ENCODE measurements at places on chromosomes 6 and 20. TPM values are rescaled to one million over a fixed set of nuclear protein-coding genes. Genes with fewer than 3 reads are reported as not detected.
A peak's percentile ranks its signal among the peaks of the same experiment; 100 is the strongest.

DNA sequence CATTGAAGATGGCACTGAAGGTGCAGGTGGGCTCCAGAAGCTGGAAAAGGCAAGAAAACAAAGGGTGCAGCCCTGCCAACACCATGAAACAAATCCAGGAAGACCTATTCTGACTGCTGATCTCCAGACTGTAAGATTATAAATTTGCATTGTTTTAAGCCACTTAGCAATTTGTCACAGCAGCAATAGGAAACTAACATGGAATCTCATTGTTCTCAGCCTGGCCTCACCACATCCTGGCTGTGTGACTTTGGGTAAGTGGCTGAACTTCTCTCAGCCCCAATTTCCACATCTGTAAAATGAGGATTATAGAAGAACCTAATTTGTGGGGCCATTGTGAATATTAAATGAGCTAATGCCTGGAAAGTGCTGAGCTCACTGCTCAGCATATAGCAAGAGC, 160.4 kb upstream of the MAFB start:
- H3K27me3 ChIP-seq: no peaks in the 10 kb centered on the region
- no peaks in the 10 kb centered on the region for H3K36me3 ChIP-seq
- DNase-seq: no peak
- H3K27ac ChIP-seq: no peak overlapping the region

- no peaks in the 10 kb centered on the region for H3K27me3 ChIP-seq
- H3K36me3 ChIP-seq: no peaks in the 10 kb centered on the region
- no peak for DNase-seq
- no peaks in the 10 kb centered on the region for H3K4me1 ChIP-seq
- no peak overlapping the region for H3K27ac ChIP-seq
- no peak overlapping the region for H3K4me3 ChIP-seq
These were observed 40.7 kb upstream of the UBR2 start for GRCh38 chr6:42522942-42523814.

Gene ZKSCAN8
- 13.9 TPM for total RNA-seq

Gene CDSN
- 0.56 TPM for total RNA-seq

DNA sequence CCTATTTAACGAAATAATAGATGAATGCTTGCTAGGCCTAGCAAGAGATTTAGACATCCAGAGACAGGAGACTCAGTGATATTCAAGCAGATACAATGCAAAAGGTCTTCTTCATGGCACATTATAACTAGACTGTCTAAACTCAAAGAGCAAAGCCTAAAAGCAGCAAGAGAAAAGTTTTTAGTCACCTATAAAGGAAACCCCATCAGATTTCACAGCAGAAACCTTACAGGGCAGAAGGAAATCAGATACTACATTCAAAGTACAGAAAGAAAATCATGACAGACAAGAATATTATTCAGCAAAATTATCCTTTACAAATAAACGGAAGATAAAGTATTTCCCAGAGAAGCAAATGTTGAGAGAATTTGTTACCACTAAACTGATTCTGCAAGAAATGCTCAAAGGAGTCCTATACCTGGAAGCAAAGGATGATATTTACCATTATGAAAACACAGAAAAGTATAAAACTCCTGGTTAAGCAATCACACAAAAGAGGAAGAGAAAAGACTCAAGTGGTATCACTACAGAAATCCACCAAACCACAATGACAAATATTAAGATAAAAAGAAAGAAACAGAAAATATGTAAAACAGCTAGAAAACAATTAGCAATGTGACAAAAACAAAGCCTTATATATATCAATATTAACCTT, 333.7 kb downstream of the MEI4 start:
- no peaks in the 10 kb centered on the region for H3K36me3 ChIP-seq
- no peaks in the 10 kb centered on the region for H3K27me3 ChIP-seq
- no peak overlapping the region for H3K4me3 ChIP-seq
- no peaks in the 10 kb centered on the region for H3K4me1 ChIP-seq
- H3K27ac ChIP-seq: no peak overlapping the region

DNA sequence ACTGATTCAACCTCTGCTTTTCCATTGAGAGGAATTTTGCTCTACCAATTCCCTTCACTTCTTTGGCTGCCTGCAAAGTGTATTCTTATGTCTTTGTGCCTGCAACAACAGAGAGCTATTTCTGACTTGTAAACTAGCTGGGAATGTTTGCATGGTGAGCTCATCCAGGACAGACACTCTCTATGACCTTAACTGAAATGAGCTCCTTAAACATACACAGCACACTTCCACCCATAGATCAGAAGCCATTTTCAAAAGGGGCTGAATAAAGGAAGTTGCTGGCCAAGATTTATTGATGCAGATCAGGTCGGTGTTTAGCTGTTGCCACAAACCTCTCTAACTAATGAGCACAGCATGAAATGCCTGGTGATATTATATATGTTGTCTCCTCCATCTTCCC, 377.7 kb downstream of the BTBD9 start:
- no peak for DNase-seq
- peak overlapping the region; percentile 64 for H3K27ac ChIP-seq
- H3K27me3 ChIP-seq: no peaks in the 10 kb centered on the region
- H3K36me3 ChIP-seq: peaks cover 4% of the 10 kb centered on the region
- H3K4me3 ChIP-seq: no peak overlapping the region
- H3K4me1 ChIP-seq: peaks cover 22% of the 10 kb centered on the region

GRCh38 chr20:47680804-47681529, 104.3 kb downstream of the SULF2 start:
- H3K4me3 ChIP-seq: no peak overlapping the region

DNA sequence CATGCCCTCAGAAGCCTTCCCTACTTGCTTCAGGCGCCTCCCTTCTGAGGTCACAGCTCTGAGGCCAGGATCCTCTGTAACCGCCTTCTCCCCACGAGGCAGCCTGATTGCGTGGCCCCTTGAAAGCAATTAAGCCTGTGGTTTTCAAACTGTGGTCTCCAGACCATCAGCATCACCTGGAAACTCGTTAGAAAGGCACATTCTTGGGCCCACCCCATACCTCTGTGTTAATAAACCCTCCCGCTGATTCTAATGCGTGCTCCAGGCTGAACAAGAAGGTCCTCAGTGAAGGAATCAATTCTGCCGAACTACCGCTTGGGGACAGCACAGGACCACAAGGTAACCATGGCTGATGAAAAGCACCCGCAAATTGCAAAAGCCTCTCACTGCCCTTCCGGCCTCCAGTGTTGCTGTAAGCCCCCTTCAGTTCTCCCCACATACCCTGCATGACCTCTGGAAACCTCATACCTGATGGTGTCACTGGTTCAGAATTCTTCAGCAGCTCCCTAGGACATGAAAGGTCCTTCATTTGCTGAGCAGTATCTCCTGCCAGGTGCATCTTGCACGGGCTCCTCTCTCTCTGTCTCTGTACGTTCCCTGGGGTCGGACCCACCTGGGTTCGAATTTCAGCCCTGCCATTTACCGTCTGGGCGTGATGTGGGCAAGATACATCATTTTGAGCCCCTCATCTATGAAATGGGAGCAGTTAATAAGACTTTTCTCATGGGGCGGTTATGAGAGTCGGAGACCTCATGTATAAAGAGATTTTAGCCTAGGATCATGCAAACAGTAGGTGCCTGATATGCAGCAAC, 93.3 kb upstream of the RNF24 start:
- no peaks in the 10 kb centered on the region for H3K36me3 ChIP-seq
- no peak overlapping the region for H3K4me3 ChIP-seq
- no peaks in the 10 kb centered on the region for H3K27me3 ChIP-seq
- H3K4me1 ChIP-seq: peaks cover 8% of the 10 kb centered on the region
- peak; percentile 57 for DNase-seq

Gene OOEP
- not detected for total RNA-seq

Gene COL12A1
- 26.8 TPM for total RNA-seq

- no peak overlapping the region for H3K4me3 ChIP-seq
These were observed 17.5 kb downstream of the MPC1 start for GRCh38 chr6:166365221-166365620.

DNA sequence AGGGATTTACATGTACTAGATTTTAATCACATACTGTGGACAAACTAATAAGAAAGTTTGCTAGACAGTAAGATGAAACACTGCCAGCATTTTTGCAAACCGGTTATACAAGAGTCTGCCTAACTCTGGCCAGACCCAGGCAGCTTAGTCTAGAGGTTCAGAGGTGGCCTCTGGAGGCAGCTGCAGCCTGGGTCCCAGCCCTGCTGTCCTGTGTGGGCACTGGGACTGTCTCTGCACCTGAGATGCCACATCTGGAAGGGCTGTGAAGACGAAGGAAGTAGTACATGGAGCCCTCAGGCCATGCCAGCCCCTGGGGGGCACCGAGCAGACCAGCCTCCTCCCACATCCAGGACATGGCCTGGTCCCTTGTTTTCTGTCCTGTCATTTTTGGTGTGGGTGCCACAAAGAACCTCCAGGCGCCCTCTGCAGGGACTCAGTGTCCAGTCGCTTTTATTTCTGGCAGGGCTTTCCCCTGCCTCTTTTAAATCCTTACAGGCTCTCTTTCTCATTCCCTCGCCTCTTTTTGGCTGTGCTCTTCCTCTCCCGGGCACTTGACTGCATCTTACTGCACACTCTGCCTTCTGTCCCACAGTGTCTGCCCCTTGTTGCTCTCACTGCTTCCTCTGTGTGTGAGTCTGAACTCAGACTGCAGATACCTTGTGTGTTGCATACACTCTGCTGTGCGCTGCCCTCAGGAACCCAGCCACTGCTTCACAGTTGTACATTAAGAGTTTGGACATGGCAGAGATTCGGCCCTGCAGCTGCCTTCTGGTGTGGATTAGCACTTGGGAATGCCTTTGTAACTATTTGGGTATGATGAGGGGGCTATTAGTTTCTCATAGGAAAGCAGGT, 216.7 kb downstream of the ZDHHC14 start:
- no peaks in the 10 kb centered on the region for H3K27me3 ChIP-seq
- no peak overlapping the region for H3K4me3 ChIP-seq
- peak overlapping the region; percentile 33 for H3K27ac ChIP-seq
- peaks cover 7% of the 10 kb centered on the region for H3K36me3 ChIP-seq
- no peak for DNase-seq
- no peaks in the 10 kb centered on the region for H3K4me1 ChIP-seq

Gene GPR63
- total RNA-seq: 1.5 TPM

Data from heart left ventricle (tissue), 16 donors.